Heart right ventricle (tissue), 16 donors: ENCODE measurements at places on chromosomes 5 and 9.

DNA sequence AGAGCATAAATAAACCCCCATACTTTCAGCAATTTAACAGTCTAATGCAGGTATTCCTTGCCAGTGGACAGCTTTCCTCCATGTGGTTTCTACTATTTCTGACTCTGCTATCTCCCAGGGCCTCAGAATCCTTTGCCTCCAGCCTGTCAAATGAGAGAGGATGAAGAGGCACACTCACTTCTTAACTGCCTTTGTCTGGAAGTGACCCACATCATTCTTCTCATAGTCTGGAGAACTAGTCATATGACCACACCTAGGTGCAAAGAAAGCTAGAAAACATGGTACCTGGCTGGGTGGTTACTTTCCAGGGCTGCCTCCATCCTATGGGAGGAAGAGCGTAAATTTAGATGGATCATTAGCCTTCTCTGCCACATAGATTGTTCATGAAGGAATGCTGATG lies 22.5 kb downstream of the PALM2AKAP2 start:
- no peak for DNase-seq

- DNase-seq = no peak
Observed at GRCh38 chr9:115522912-115523311, 405.0 kb upstream of the TNC start.

DNA sequence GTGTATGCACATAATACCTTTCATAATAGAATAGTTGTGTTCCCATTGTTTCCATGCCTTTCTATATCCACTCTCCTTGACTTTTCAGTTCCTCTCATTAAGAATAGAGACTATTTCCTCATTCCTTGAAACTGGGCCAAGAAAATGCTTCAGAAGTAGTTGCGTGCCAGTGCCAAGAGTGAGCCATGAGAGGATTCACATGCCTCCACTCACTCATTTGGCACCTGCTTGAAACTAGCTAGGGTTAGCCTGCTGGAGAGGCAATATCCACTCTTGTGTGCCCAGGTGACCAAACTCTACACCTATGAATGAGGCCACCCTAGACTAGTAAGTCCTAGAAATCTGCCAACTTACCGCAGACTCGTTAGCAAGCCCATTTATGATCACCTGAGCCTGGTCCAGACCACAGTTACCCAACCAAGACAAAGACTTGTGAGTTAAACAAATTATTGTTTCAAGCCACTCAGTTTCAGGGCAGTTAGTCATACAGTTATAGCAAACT lies 276.3 kb downstream of the EPB41L4A start:
- no peak for DNase-seq

- no peak for DNase-seq
Observed at GRCh38 chr9:15782106-15782505, 229.3 kb downstream of the CCDC171 start.

DNA sequence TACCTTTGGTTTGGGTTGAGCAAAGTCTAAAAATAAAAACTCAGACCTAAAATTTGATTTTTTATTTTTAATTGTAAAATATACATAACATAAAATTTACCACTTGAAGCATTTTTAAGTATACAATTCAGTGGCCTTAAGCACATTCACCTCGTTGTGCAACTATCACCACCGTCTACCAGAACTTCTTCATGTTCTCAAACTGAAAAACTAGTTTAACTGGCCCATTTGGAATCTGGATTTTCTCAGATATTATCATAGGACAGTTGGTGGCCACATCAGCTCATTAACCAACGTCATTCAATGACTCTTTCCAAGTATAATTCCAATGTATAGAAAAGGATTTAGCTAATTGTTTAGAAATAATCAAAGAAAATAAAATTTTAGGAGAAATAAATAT lies 319.3 kb downstream of the TLE1 start:
- no peak for DNase-seq

DNA sequence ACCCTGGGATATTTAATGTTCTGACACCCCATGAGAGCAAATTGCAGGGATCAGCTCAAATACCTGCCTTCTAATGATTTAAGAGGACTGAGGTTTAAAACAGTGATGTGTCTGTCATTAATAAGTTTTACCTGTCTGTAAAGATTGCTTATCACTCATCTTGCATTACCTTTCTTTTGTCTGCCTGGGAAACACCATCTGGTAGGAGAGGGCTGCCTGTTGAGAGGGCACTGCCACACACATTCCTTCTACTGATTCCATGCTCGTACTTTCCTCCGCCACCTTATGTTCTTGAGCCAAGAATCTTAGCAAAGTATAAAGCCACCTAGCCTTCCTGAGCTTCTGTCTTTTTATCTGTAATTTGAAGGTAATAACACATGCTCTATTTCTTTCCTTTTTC lies 118.6 kb downstream of the KCTD16 start:
- DNase-seq = no peak
